ENCODE measurements at places on chromosomes 4 and X.

GRCh38 chrX:129239371-129239770 is 283.9 kb downstream of the SMARCA1 start:
- DNase-seq, result no peak

- no peak for DNase-seq
These were observed 542.6 kb downstream of the CFAP47 start for GRCh38 chrX:36462142-36462541.

- DNase-seq, result peak; percentile 11
These were observed 153.2 kb upstream of the RPL34 start for GRCh38 chr4:108466936-108467902.

GRCh38 chrX:140343226-140343868 is 161.5 kb downstream of the SOX3 start:
- DNase-seq, result no peak

- DNase-seq, result no peak
These were observed 679.9 kb upstream of the MAGEB2 start for GRCh38 chrX:29535212-29536162.

DNA sequence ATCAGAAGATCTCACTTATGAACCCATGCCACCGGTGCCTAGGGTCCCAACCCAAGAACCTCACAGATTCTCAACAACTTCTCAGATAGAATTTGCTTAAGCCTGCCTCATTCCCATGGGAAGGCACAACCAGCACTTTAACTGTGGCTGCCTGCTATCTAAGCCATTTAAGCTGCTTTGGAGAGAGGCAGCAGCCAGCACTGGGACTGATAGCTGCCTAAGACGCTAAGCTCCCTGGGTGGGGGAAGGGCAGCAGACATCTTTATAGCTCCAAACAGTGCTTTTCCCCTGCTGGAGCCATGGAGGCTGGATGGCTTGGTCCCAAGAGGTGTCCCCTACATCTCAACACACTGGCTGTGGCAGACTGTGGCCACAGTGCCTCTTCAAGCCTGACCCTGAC is 1268.6 kb downstream of the FAM133A start:
- no peak for DNase-seq

DNA sequence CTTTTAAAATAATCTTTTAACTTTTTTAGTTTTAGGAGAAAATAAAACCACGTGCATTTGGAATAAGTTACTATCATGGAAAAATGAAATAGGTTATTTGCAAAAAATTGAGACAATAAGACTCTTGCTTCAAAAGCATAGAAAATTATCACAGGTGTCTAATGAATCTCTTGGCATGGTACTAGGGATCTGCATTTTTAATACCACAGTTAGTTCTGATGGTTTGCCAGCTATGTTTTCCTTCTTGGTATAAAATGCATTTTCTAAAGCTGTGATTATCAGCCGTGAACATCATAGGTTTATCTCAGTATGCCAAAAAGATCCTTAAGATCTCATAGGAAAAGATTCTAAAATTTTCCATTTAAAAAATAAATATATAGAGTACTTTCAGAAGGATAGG is 83.9 kb downstream of the RASL11B start:
- DNase-seq, result no peak

GRCh38 chrX:136097871-136098805 is 49.2 kb upstream of the FHL1 start:
- DNase-seq, result no peak
